ENCODE measurements at places on chromosomes 3 and 15.
A peak's percentile ranks its signal among the peaks of the same experiment; 100 is the strongest.

- no peak for DNase-seq
- H3K4me1 ChIP-seq = no peaks in the 10 kb centered on the region
- H3K27me3 ChIP-seq = peaks cover 22% of the 10 kb centered on the region
- H3K27ac ChIP-seq = no peak overlapping the region
- no peaks in the 10 kb centered on the region for H3K36me3 ChIP-seq
These were observed 69.7 kb upstream of the UMPS start for GRCh38 chr3:124660599-124660998.

DNA sequence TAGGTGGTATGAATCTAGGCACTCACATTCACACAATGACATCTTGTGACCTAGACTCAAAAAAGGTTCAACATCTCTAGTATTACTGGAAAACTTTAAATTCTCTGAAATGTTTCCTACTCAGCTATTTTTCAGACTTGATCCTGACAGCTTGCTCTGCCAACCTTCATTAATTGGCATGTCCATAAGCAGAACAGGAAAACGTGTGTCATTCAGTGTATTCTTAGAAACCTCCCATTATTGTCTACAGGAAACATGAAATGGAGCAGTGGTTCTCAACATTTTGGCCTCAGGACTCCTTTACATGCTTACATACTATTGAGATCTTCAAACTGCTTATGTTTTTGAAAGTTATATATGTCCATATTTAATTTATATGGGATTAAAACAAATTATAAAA lies 363.2 kb downstream of the NAALADL2 start:
- H3K27me3 ChIP-seq = no peaks in the 10 kb centered on the region
- no peak overlapping the region for H3K27ac ChIP-seq
- no peaks in the 10 kb centered on the region for H3K4me1 ChIP-seq
- no peak overlapping the region for H3K4me3 ChIP-seq
- DNase-seq = no peak

GRCh38 chr15:50262533-50262932 lies 3.0 kb downstream of the HDC start:
- peaks cover 5% of the 10 kb centered on the region for H3K36me3 ChIP-seq
- H3K4me1 ChIP-seq = peaks cover 65% of the 10 kb centered on the region
- H3K4me3 ChIP-seq = no peak overlapping the region
- no peaks in the 10 kb centered on the region for H3K27me3 ChIP-seq
- peak overlapping the region; percentile 90 for H3K27ac ChIP-seq

GRCh38 chr3:169980055-169980454 lies 13.4 kb downstream of the SEC62 start:
- peaks cover 3% of the 10 kb centered on the region for H3K4me1 ChIP-seq
- peaks cover 60% of the 10 kb centered on the region for H3K36me3 ChIP-seq
- H3K4me3 ChIP-seq = no peak overlapping the region
- no peak overlapping the region for H3K27ac ChIP-seq
- H3K27me3 ChIP-seq = no peaks in the 10 kb centered on the region

DNA sequence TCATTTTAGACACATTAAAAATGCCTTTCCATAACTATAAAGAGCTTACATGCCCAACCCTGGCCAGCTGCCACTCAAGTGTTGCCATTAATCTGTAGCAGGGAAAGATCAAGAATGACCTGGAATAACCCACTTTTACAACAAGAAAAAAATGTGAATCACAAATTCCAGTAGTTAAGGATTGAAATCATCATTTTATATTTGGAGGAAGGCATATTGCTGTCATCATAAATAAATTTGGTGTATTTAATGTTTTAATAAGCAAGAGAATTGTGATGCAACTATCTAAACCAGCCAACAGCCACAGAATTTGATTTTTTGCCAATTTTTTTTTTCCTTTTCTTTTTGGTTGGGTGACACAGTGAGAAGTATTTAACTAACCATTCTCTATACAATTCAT lies 240.0 kb upstream of the SEMA6D start:
- no peak overlapping the region for H3K27ac ChIP-seq
- H3K4me1 ChIP-seq = no peaks in the 10 kb centered on the region
- no peaks in the 10 kb centered on the region for H3K27me3 ChIP-seq
- no peak for DNase-seq
- no peak overlapping the region for H3K4me3 ChIP-seq

DNA sequence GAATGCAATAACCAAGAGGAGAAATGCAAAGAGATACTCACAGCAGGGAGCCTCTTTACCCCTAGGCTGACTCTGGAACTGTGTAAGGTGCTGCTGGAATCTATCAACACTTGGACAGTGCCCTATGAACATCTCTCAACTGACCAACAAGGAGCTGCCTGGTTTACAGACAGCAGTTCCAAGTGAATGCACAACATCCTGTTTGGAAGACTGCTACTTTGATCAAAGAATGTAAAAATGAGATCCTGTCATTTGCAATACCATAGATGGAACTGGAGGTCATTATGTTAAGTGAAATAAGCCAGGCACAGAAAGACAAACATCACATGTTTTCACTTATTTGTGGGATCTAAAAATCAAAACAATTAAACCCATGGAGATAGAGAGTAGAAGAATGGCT lies 136.3 kb downstream of the IMPG2 start:
- no peaks in the 10 kb centered on the region for H3K27me3 ChIP-seq
- H3K36me3 ChIP-seq = no peaks in the 10 kb centered on the region
- H3K27ac ChIP-seq = no peak overlapping the region
- H3K4me1 ChIP-seq = no peaks in the 10 kb centered on the region
- no peak overlapping the region for H3K4me3 ChIP-seq

GRCh38 chr15:39586387-39587095 lies 5.7 kb downstream of the THBS1 start:
- no peak overlapping the region for H3K27ac ChIP-seq
- no peak overlapping the region for H3K4me3 ChIP-seq
- H3K36me3 ChIP-seq = no peaks in the 10 kb centered on the region
- no peak for DNase-seq

GRCh38 chr15:89197503-89197971 lies 23.8 kb downstream of the RLBP1 start:
- H3K27me3 ChIP-seq = no peaks in the 10 kb centered on the region
- no peak for DNase-seq
- H3K36me3 ChIP-seq = peaks cover 34% of the 10 kb centered on the region
- no peak overlapping the region for H3K4me3 ChIP-seq
- peak overlapping the region; percentile 20 for H3K27ac ChIP-seq

DNA sequence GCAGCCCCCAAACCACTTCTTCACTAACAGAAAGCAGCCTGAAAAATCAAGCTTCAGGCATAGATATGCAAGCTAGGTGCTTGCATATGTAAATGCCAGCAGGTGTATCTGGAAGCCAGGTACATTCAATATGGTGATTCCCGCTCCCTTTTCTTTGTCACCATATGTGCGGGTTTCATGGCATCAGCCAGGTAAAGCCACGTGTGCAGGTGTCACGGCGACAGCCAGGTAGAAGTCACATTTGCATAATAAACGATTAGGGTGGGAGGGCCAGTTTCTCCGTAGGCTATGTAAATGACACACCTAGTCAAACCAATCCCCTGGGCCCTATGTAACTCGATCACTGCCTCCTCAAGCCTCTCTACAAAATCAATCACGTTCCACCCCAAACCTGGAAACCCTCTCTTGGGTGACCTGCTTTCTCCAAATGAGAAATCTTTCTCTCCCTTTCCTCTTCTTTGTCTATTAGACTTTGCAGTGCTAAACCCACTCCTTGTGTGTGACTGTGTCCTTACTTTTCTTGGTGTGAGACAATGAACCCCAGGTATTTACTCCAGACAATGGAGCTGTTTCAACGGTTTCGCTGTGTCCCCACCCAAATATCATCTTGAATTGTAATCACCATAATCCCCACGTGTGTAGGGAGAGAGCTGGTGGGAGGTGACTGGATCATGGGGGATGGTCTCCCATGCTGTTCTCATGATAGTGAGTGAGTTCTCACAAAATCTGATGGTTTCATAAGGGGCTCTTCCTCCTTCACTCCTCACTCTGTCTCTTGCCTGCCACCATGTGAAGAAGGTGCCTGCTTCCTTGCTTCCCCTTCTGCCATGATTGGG lies 44.6 kb downstream of the ONECUT1 start:
- H3K4me1 ChIP-seq = no peaks in the 10 kb centered on the region
- H3K27me3 ChIP-seq = peaks cover 14% of the 10 kb centered on the region
- H3K36me3 ChIP-seq = no peaks in the 10 kb centered on the region

DNA sequence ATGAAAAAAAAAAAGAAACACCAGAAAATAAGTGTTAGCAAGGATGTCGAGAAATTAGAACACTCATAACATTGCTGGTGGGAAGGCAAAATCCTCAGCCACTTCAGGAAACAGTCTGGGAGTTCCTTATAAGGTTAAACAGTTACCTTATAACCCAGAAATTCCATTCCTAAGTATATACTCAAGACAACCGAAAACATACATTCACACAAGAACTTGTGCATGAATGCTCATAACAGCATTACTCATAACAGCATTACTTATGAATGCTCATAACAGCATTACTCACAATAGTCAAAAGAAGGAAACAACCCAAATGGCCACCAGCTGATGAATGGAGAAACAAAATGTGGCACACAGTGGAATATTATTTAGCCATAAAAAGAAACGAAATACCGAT lies 34.8 kb upstream of the DCP1A start:
- no peak overlapping the region for H3K4me3 ChIP-seq
- H3K27ac ChIP-seq = no peak overlapping the region
- peaks cover 24% of the 10 kb centered on the region for H3K27me3 ChIP-seq
- H3K36me3 ChIP-seq = no peaks in the 10 kb centered on the region

GRCh38 chr3:139988472-139989156 lies 53.6 kb downstream of the CLSTN2 start:
- H3K4me3 ChIP-seq = no peak overlapping the region
- H3K27ac ChIP-seq = no peak overlapping the region
- no peaks in the 10 kb centered on the region for H3K4me1 ChIP-seq
- no peaks in the 10 kb centered on the region for H3K36me3 ChIP-seq

- H3K27ac ChIP-seq = no peak overlapping the region
- no peaks in the 10 kb centered on the region for H3K4me1 ChIP-seq
- DNase-seq = peak; percentile 17
- H3K36me3 ChIP-seq = no peaks in the 10 kb centered on the region
- no peaks in the 10 kb centered on the region for H3K27me3 ChIP-seq
These were observed 88.7 kb downstream of the GABRG3 start for GRCh38 chr15:27059610-27060202.

DNA sequence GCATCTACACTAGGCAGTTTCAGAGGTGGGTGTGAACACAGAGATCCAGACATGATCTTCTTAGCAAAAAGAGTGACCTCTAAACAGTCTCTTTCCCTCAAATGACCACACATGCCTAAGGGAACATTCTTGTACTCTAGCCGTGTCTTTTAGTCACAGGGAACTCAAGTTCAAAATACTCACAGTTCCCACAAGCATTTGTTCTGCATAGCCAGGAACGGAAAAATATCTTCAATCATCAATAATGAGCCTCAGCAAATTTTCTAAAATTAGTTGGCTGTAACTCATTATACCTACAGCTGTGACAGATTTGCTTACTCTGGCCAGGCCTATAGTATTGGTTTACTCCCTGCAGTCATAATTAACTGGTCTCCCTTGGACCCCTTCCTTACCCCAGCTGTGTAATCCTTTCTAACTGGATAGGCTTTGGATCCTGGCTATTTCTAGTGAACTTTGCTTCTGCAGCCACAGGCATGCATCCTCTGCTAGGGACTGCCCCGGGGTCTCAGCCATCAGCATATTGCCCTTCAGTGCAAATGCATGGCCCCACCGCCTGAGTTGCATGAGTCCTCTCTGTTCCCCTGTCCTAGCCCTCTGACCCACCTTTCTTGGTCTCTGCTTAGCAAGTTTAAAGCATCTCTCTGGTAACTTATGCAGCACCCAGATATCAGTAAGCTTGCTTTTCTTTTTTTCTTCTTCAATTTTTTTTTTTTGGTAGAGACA lies 56.0 kb upstream of the HACD2 start:
- H3K36me3 ChIP-seq = no peaks in the 10 kb centered on the region
- H3K27me3 ChIP-seq = peaks cover 3% of the 10 kb centered on the region
- no peak overlapping the region for H3K4me3 ChIP-seq
- no peak overlapping the region for H3K27ac ChIP-seq

DNA sequence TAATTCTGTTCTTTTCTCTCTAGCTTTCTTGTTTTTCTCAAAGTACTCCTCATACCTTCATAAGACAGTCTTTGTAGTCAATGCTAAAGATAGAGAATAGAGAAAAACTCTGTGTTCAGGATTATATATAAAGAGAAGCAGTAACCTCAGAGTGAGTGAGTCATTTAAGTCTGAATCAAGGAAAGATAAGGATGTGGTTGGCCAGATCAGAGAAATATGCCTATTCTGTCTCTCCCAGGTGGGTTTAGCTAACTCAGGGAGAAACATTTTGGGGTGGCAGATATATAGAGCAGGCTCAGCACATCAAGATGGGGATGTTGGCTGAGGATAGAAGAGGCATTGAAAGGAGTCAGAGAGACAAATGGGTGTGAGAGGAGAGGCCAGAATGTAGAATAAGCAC lies 31.4 kb downstream of the GTF2E1 start:
- peaks cover 18% of the 10 kb centered on the region for H3K36me3 ChIP-seq
- H3K27me3 ChIP-seq = no peaks in the 10 kb centered on the region
- H3K4me1 ChIP-seq = peaks cover 10% of the 10 kb centered on the region
- no peak overlapping the region for H3K4me3 ChIP-seq
- H3K27ac ChIP-seq = no peak overlapping the region

DNA sequence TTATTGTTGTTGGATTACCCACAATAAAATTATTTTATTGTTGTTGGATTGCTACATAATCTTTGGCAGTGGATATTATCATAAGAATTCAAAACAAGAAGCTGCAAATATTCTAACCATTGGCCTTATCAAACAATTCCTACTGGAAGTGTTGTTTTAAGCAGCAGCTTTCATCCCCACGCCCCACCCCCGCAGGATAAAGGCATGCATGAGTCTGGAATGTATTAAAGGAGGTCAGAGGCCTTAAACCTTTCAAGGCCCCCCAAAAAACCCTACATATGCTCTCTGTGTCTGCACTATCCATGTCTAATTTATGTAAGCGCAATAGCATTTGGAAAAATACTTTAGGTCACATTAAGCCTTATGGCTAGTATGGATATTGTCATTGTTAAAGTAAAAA lies 23.1 kb downstream of the P3H2 start:
- H3K4me3 ChIP-seq = no peak overlapping the region
- H3K4me1 ChIP-seq = peaks cover 4% of the 10 kb centered on the region
- H3K27ac ChIP-seq = no peak overlapping the region
- peaks cover 5% of the 10 kb centered on the region for H3K27me3 ChIP-seq

DNA sequence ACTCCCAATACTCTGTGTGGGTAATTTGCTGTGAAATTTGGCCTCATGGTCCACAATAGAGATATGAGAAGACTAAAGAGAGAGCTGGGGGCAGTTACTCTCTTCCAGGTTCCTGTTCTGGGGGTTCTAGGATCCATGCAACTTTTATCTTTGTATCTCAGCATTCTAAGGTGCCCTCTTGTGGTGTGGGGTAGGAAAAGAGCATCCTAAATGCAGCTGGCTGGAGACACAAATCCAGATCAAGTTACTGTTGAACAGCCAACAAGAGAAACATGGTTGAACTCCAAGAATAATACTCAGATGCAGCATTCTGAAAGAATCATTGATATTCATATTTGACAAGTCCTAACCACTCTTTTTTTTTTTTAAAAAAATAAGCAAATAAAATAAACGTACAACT lies 238.2 kb downstream of the GREM1 start:
- no peaks in the 10 kb centered on the region for H3K27me3 ChIP-seq
- H3K4me1 ChIP-seq = no peaks in the 10 kb centered on the region
- no peak overlapping the region for H3K27ac ChIP-seq
- no peak overlapping the region for H3K4me3 ChIP-seq
